ENCODE measurements at places on chromosomes 2 and 18. TPM values are rescaled to one million over a fixed set of nuclear protein-coding genes. Genes with fewer than 3 reads are reported as not detected.

Gene NAT8
- total RNA-seq, result not detected

Gene PKDCC
- 88.7 TPM for total RNA-seq

Gene STAT1
- 42.2 TPM for total RNA-seq

DNA sequence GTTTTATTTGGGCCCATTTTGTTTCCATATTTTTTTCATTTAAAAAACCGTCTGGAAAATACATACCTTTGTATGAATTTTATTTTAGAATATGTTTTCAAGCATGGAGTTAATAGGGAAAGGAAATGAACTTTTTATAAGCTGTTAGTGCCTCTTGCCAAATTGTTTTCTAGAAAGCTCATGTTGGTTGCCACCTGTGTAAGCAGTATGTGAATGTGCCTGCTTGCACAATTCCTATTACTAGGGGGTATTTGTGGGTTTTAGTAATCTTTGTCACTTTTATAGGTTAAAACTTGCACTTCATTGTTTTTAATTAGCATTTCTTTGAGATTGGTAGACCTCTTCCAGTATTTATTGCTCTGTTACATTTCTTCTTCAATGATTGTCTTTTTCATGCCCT lies 107.3 kb downstream of the TANC1 start:
- no peak for DNase-seq

DNA sequence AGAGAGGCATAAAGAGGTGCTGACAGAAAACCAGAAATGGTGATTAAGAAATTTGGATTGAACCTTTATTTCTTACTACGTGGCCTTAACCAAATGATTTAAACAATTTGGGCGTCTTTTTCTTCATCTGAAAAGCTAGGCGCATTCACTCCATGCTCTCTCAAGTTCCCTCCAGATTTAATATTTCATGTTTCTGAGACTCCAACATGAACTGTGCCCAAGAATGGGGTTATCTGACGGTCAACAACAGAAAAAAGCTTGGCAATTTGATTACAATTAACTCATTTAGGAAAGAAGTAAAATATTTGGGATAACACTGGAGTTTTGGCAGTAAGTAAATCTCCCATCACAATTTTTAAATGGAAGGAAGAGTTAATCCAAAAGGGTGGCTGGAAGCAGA lies 345.4 kb downstream of the ARHGAP15 start:
- DNase-seq, result no peak

- no peak for DNase-seq
These were observed 2.4 kb downstream of the MYL12B start for GRCh38 chr18:3264362-3264761.

DNA sequence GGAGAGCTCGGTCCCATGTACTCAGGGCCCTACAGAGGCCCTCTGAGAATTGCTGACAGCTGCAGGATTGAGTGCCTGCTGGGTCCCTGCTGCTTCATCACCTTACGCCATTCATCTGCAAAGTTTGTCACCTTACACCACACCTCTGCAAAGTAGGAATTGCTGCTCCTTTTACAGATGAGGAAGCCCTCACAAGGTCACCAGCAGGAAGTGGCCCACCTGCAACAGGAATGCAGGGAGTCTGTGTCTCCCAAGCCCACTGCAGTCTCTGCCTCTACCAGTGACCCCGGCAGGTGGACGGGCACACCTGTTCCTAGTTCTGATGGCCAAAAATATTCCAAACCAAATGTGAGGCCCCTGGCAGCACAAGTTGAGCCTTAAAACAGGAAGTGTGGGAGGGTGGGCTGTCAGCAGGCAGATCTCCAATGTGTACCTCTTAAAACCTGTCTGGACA lies 441.4 kb downstream of the NBAS start:
- no peak for DNase-seq

DNA sequence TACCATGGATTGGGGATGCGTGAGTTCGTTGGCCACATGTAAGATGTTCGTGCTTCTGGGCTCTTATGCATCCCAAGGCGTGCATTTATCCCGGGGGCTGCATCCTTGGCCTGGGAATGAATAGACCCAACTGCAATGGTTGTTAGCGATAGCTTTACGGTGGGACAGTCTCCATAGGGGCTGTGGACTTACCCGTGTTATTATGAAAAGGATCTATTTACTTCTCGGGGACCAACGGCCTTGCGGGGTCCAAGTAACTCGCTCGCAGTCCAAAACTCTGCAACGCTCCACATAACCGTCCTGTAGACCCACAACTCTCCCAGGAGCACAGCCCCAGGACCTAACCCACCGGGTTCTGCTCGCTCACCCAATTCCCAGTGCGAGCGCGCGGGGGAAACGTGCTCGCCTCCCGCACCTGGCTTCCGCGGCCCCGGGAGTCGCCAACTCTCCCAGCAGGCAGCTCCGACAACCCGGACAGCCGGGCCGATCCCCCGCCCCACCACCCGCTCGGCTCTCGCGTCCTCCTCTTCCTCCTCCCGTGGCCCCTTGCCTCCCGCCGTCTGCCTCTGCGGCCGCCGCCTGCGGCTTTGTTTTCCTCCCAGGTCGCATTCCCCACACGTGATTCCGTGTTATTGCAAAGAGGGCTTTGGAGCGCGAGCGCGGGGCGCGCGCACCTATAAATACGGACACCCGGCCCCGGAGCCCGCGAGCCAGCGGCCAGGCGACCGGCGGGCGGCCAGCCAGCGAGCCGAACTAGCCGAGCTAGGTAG lies at the start of gene CABLES1:
TSS of gene CABLES1 (plus strand) at position 706 of the 770 bp plus-strand sequence. CDS start 278 bp downstream, outside the sequence.
- peak; percentile 54 for DNase-seq

GRCh38 chr2:109542384-109542783 lies 71.4 kb downstream of the SEPTIN10 start:
- no peak for DNase-seq

GRCh38 chr2:237471438-237472186 lies 15.4 kb upstream of the MLPH start:
- DNase-seq, result no peak
